SK-N-DZ (cell line): ENCODE measurements at places on chromosomes 1 and 21.
A peak's percentile ranks its signal among the peaks of the same experiment; 100 is the strongest.

DNA sequence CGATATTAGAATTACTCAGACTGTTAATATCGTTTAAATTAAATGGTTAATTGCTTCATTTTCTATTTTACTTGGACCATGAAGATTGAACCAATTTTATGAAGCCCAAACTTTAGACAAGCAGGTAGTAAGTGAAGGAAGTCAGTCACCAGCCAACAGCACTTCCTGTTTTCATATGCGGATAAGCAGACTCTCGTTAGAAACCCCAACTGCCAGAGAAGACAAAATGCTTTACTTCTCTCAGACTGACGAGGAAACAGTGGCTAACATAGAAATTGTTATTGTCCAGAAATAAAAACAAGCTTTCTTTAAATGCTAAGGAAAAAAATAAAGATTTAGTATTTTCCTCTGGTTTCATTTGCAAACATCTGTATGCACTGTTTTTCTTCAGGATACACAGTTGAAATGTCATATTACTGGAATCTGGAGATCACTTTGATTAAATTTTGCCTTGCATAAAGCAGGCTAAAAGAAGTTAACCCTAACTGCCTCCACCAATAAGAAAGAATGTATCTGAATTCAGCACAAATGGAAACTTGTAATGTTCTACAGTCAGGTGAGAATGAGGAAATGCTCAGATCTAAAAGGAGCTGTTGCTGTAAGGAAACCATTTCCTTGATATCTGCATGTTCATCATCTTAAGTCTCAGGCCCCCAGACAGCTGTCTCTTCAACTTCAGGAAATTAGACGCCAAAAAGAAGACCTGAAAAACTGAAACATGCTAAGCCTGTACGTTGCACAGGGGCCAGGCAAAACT, 129.8 kb upstream of the SAMSN1 start:
- DNase-seq, result peak; percentile 40

GRCh38 chr1:20411196-20411980, 74.6 kb downstream of the CAMK2N1 start:
- DNase-seq, result no peak

DNA sequence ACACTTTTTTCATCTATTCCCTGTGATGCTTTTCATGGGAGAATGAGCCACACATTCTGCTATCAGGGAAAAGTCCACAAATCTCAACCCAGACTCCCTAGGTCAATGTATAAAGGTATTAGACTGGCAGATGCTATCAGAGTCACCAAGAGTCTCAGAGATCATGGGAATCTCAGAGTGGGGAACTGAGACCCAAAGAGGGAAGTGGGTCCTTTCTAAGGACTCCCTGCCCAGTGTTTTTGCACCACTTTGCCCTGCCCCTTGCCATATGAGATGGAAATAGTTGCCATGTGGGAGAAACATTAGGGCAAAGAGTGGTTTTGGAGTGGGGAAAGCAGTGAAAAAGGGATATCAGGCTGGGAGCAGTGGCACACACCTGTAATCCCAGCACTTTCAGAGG, 19.1 kb upstream of the AZIN2 start:
- no peak for DNase-seq

DNA sequence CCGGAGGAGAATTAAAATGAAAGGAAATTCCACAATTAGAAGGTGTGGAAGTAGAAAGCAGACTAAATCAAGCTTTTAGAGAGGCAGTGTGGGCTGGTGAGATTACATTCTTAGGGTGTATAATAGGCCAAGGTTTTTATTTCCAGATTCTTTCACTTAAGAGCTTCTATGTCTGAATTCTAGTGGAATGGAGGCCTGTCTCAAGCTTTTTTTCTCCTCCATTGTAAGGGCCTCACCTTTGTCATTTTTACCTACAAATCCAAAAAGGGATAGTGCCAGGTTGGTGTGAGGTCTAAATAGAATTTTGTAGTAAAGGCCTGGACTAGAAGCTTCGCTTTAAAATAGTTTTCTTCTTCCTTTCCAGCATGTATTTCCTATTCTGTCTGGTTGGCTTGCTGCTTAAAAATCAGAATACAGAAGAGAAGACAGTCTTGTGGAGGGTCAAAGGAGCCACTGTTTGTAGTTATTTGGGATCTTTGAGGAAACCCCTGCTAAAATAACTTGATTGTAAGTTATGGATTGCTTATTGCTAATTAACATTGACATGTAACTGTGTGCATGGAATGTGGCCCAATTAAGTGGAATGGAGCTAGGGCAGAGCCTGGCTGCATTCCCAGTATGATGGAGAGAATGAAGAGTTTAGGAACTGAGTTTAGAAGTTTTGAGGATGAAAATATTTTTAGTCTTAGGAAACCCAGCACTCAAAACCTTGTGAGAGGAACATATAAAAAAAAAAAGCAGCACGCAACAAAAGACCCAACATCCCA, 162.5 kb upstream of the B3GALT2 start:
- DNase-seq, result no peak

DNA sequence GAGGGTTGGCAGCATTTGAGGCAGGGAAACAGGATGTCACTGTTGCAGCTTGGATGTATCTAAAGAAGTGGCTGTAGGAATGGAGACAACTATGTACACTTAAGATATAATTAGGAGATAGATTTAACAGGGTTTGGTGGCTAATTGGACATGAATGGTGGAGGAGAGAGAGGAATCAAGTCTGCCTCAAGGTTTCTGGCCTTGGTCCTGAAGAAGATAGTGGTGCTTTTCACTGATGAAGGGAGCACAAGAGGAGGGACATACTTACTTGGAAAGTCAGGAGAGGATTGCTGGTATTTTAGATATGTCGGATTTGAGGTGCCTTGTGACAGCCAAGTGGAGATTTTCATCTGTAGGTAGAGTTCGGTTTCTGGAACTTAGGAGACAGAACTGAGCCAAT, 123.9 kb downstream of the ST6GALNAC3 start:
- DNase-seq, result no peak

DNA sequence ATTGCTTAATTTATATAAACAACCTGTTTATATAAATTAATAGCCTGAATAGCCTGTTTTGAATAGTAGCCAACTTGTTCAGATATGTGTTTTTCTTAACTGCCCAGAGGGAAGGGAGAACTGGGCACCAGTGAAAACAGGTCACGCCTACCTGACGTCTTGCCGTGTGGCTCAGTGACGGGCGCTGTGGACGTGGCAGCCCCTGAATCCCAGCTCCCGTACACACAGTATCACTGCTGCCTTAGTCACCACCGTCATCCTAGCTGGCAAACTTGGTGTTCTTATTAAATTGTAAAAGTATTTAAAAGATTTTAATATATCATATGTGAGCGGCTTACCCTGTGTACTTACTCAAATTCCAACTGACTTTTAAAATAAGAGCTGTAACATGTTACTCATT, 35.4 kb upstream of the TRAPPC10 start:
- DNase-seq, result no peak

- DNase-seq, result no peak
Observed at GRCh38 chr1:230430499-230430898, 4.4 kb upstream of the PGBD5 start.

DNA sequence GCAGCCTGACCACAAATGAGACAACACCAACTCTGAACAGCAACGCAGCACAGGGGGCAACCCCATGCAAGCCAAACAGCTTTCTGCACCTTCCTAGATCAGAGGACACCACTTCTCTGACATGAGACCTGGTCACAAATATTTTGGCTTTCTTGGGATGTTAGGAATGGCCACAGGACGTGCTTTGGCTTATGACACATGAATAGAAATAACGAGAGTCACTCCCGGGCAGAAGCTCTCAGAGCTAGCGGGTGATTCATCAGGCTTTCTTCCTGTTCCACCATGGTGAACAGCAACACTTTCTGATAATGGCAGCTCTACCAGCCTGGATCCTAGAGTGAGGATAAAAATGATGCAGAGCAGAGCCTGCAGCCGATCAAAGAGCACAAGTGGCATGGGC, 39.4 kb downstream of the PAFAH2 start:
- no peak for DNase-seq

DNA sequence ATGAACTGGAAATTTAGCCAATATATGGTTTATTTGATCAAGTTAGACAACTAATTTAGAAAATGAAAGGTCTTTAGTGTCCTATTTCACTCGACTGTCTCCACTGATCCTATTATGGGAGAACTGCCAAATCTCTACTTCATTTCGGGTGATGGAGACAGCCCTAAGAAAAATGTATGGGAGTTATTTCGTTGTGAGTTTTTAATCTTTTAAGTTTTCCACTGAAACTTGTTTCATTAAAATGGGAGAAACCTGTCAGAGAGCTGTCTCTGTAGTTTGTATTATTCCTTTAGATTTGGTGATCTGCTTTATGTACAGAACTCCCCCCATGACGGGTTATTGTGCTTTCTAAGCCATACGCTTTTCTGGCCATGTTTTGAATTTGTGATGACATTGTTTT, 899.7 kb downstream of the ADGRL2 start:
- DNase-seq, result peak; percentile 83

DNA sequence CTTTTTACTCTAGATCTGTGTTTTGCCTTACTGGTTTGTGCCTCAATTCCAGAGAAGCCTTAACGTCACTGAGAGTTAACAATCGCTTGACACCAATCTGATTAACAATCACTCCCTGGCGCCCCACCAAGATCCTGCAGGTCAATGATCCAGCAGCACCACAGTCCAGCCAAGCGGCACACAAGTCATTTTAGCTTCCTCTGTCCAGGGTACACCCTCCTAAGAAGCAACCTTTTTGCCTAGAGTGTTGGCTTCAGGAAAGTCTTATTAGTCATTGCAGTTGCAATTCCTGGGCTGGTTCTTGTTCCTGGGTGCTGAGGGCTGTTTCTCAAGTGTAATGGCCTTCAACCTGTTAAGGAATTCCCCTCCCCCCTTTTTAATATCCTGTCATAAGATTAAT, 323.0 kb upstream of the USP25 start:
- no peak for DNase-seq

DNA sequence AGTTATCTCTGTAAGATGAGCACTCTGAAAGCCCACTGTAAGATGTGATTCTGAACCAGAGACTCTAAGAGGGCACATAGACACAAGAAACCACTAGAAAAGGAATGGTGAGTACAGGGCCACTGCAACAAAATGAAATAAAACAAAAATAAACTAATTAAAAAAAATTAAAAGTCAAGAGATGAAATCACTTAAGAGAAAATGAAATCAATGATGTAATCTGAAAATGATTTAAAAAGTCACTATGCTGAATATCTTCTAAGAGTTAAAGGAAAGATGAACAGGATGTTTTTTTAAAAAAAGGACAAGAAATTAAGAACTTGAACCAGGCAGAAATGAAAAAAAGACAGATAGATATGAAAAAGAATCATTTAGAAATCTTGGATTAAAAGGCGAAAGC, 110.6 kb upstream of the OLIG2 start:
- DNase-seq, result no peak

- DNase-seq, result no peak
Observed at GRCh38 chr1:74463333-74463988, 49.0 kb downstream of the LRRC53 start.

DNA sequence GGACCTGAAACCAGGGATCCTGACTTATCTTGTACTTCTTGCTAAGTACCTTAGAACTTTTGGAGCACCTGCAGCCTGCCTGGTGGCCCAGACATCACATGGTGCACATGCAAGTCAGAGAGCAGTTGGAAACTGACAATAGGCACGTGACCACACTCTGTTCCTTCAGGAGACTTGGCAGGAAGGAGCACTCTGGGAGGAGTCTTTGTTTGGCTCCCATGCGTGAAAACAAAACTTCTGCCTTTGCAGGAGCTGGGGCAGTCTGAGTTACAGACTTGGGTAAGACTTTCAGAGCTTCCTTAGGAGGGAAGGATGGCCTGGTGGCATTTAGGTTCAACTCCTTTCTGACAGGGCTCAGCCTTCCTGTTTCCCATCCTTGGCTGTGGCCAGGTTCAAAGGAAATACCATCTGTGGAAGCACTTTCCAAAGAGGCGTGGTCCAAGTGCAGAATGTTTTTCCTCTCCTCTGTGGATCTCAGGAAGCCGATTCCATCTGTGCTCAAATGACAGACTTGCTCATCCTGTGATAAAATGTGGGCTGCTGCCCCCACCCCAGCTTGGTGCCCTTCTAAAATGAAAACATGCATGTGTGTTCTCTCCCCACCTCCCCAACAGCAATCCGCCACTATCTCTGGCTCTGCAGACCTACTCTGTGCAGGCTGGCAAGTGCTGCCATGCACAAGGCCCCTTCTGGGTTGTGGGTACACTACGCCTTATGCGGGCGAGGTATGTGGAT, 14.1 kb upstream of the ZNF436 start:
- no peak for DNase-seq

- DNase-seq, result no peak
Observed at GRCh38 chr1:190416239-190416638, 61.4 kb downstream of the BRINP3 start.

DNA sequence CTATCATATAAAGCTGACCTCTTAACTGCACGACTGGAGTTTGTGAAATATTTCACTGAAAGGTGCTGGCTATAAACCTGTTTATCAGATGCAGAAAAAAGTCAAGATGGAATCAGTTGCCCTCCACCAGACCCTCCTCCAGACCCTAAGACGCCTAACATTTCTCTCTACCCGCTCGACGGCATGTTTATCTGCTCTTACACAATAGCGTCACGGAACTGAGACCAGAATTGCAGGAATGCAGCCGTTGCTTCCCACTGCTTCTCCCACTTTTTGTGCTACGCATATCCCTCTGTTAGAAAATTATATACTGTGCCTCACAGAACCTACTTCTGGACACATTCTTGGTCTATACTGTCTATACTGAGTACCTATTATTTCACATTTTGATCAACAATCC, 28.2 kb upstream of the FAM131C start:
- DNase-seq, result no peak

- no peak for DNase-seq
Observed at GRCh38 chr1:27427816-27428315, 35.4 kb downstream of the GPR3 start.

DNA sequence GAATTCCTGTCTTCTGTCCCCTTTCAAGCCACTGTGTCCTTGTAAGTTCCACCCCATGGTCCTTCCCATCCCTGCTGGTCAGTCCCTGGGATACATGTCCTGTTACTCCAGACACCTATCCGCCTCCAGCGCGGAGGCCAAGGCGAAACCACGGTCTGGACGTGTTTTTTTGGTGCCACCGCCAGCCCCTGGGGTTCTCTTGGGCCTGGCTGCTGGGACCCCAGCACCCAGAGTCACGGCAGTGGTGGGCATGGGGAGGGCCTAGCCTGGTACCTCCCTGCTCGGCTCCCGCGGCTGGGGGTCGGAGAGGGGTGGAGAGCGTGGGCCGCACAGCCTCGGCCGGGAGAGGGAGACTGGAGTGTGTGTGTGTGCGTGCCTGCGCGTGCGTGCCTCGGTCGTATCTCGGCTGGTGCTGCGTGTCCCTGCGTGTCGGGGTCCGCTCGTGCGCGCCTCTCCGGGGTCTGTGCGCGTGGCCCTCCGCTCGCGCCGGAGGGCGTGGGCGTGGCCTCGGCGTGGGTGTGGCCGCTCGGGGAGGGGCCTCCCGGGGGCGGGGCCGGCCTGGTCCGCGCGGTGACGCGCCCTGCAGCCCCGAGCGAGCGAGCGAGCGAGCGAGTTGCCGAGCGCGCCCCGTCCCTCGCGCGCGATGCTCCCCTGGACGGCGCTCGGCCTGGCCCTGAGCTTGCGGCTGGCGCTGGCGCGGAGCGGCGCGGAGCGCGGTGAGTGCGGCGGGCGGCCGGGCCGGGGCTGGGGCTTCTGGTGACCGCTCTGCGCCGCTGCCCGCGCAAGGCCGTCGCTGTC, at the start of gene VWA1:
Gene VWA1 (plus strand): TSS at position 585 of the 798 bp plus-strand sequence. CDS start 59 bp downstream, at position 644.
- DNase-seq, result no peak

GRCh38 chr1:169468982-169469381, 16.8 kb downstream of the SLC19A2 start:
- DNase-seq, result no peak
